Stimulated activated CD8-positive, alpha-beta memory T cell treated with anti-CD3 and anti-CD28 coated beads, Interleukin-15, amount 100 ng/mL, for 24 hours (primary cell): ENCODE measurements at places on chromosomes 6 and 20.

- no peak for DNase-seq
Measured at GRCh38 chr6:35586542-35586941, 73.8 kb upstream of the TULP1 start.

- no peak for DNase-seq
Measured at GRCh38 chr6:101961357-101961756, 567.8 kb downstream of the GRIK2 start.

DNA sequence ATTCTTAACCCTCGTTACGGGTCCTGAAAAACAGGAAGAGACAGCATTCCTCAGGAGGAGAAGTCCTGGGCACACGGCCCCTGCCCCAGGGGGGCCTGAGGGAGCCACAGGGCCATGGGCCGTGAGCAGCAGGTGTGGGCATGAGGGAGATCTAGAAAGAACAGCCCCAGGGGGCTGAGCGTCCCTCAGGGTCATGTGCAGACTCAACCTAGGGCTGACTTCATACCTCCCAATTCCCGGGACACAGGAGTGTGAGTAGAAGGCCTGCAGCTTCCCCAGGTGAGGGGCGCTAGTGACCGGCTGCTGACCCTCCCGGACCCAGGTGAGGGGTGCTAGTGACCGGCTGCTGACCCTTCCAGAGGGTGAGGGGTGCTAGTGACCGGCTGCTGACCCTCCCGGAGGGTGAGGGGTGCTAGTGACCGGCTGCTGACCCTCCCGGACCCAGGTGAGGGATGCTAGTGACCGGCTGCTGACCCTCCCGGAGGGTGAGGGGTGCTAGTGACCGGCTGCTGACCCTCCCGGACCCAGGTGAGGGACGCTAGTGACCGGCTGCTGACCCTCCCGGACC, 35.1 kb downstream of the FRMD1 start:
- no peak for DNase-seq

GRCh38 chr6:148955441-148955840, 208.6 kb downstream of the UST start:
- no peak for DNase-seq

DNA sequence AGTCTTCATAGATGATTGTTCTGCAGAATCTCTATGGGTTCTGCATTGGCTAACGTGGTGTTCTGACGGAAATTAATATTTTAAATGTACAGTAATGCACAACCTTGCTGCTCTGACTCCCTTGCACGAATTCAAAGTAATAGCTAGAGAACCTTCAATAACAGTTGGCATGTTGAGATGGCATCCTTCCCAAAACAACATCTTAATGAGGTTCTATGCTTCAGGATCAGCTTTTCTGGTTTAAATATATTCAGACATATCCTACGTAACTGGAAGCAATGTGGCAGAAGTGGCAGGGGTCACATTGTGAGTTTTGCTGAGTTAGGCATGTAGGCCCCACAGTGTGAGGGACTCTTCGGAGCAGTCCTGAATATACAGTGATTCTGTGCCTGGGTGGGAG, 25.7 kb downstream of the DSE start:
- DNase-seq, result no peak

GRCh38 chr6:6683969-6684833, 95.7 kb downstream of the LY86 start:
- no peak for DNase-seq

DNA sequence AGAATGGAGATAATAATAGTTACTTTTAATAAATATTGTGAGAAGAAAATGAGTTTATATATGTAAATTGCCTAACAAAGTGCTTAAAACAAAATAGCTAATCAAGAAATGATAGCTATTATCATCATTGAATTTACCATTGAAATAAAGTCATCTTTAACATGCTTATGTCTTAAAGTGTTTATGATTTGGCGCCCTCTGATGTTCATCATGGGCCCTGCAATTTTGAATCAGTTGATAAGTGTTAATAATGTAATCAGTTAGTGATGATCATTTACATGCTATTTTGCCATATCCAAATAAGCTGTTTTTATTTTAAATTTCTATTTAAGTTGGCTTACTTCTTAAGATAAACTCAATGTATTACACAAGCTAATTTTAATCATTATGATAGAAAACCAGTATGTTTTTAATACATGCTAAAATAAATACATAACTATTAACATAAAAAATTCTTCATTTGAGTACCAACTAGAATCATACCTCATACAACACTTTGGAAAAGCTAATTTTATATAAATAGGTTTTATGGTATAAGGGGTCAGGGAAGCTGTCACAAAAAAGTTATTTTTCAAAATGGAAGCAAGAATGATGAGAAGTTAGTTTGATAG, 39.2 kb upstream of the TPD52L1 start:
- no peak for DNase-seq

DNA sequence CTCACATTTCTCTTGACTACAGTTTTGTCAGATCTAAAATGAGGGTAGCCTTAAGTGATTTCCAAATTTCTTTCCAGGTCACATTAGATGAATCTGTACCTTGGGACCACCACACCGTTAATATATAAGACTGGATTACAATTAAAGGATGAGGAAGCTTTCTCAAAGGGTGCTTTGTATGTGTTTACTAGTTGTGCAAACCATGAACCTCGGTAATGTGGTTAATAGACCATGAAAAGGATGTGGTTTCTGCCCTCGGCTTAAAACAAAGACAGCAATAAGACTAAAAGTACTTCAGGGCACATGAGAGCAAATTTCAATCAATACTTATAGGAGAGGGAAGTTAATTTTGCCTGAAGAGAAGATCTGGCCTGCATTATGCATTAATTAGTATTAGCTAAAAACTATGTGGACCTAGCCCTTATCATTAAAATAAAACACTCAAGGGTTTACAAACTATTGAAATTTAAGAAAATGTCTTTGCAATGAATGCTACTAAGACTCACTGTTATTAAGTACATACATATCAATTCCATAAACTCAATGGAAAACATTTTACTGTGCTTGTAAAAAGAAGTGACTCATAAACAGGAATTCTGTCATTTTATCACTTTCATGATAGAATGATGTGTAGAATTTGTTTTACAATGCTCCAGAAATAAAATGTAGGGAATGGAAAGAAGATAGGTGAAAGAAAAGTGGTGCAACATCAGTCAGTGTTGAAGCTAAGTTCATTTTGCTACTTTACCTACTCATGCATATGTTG, 936 bp upstream of the TMX4 start:
- no peak for DNase-seq

DNA sequence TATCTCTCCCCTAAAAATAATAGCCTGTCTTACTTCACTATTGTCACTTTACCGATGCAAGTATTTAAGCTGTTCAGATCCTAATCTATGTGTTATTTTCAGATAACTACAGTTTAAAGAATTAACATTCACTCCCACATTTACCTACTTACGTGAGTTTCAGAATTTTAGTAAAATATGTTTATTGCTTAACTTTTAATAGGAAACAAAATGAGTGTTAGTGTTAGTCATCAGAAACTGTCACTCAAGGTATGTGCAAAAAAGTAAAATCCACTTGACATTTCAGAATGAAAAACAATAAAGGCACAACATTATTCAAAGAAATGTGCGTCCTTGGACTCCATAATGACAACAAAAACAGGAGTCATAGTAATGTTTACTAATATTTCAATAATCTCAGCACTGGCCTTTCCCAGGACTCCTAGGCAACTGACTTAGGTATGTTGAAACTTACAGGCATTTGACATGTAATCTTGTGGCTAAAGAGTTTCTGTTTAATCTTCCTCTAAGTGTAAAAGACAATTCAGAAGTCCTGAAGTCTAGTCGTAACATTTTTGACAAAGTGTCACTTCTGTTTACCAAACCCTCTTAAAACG, 4.5 kb downstream of the ATXN1 start:
- DNase-seq, result no peak

GRCh38 chr6:112933947-112934346, 586.8 kb downstream of the RFPL4B start:
- DNase-seq, result no peak
